ENCODE measurements at places on chromosomes 2 and 18.
A peak's percentile ranks its signal among the peaks of the same experiment; 100 is the strongest.

GRCh38 chr2:18703555-18703954, 114.2 kb upstream of the NT5C1B start:
- DNase-seq: no peak

DNA sequence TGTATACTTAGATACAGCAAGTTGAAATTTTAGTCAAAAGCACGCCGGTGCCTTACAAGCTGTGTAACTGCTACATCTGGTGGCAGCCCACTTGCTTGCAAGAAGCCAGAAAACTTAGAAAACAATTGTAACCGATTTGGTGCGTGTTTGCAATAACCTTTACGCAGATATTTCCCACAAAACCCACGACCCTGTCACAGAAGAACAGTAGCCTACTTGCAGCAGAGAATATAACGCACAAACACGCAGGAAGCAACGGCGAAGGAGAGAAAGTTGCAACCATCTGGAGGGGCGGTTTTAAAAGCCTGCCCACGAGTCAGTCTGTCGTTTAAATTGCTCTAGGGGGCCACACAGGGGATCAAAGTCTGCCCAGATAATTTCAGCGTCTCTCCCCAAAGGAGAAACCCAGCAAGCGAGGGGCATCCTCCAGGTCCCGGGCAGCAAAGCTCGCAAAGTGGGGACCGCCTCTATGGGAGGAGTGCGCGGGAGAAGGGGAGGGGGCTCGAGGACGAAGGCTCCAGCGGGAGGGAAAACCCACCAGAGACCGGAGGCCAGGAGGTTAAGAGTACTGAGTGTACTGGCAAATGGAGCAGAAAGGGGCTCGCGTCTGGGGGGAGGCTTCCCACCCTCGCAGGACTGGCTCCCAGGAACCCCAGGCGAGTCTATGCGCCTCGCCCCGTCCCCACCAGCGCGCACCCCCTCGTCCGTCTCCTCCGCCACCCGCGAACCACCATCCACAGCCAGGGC, 1.1 kb downstream of the TLK1 start:
- peak; percentile 75 for DNase-seq

- no peak for DNase-seq
Measured at GRCh38 chr2:192196421-192197194, 1.9 kb upstream of the TMEFF2 start.

DNA sequence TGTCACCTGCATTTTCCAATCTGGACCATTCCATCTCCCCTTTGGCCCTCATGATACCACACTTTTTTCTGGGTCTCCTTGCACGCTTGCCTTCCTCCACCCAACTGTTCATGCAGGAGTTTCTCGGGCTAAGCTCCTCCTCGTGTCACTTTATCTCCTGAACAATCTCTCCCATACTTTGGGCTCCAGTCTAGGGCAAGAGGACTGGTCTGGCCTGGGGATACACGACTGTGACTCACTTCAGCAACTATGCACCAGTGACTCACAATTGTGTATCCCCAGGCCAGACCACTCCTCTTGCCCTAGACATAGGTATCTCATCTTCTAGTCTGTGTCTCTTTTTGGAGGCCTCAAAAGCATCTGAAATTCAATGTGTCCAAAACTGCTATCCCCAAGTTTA, 149.4 kb upstream of the PTPRM start:
- no peak for DNase-seq

GRCh38 chr18:56962322-56962721, 184.6 kb upstream of the BOD1L2 start:
- no peak for DNase-seq

GRCh38 chr18:45464619-45465018, 150.7 kb upstream of the SLC14A2 start:
- DNase-seq: no peak

DNA sequence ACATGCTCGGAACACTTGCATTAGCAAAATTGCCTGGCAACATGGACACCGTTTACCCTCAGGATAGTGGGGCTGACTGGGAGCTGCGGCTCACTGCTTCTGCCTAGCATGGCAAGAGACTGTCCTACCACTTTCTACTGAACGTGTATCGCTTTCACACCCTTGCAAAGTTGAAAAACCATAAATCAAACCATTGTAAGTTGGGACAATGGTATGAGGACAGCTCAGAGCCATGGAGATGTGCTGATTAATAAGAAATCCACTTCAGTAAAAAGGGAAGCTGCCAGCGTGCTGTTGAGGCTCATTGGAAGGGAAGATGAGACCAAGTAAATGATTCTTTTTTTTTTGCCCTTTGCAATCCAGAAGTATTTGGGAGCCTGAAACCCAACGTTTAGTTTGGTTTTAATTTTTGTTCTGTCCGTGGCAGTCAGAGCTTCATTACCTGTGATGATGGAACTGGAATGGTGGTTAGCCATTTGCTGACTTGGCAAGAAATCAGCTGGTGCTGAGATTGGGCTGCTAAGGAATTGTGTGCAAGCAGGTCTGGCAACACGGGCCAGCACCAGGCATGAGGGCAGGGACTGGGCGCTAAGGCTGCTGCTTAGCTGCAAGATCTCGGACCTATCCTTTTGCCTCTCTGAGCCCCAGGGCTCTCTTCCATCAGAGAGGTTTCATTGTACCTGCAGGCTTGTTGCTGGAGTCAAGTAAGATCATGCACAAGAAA, 75.5 kb upstream of the HS6ST1 start:
- no peak for DNase-seq

DNA sequence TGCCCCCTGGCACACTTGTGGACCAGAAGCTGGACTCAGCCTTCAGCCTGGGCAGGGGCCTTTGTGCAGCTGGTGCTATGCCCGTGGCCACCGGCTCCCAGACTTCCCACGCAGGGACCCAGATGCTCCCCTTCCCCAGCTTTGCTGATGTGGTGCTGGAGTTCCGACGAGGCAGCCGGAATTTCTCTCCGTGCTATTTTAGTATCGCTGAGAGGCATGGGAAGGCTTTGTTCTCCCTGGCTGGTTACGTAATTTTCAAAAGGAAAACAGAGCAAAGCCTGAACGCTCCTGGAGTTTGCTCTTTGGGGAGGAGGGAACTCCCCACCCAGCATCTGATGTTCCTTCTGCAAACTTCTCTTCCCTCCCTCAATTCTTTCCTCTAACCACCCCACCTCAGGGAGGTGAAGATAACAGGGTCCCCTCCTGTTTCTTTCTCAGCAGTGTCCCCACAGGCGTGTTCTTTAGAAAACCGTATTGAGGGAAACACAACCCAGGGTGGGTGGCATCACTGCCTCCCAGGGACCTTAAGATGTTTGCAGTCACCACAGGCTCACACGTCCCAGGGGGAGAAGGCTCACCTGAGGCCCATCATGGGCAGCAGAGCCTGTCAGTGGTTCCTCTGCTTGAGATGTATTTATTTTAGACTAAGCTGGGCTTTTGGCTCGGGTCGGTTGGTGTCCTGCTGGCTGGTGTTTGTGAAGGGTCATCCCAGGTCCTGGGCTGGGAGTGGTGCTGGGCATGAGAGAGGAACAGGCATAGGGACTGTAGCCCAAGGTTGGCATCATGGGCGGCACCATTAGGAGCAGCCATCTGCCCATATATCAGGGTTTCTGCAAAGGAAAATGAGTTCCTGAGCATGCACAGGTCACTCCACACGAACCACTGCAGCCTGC, 95.0 kb downstream of the MAPK4 start:
- DNase-seq: no peak

- peak; percentile 43 for DNase-seq
Measured at GRCh38 chr18:10559553-10560451, 34.0 kb downstream of the NAPG start.

- no peak for DNase-seq
Measured at GRCh38 chr2:58448845-58449244, 207.7 kb upstream of the FANCL start.

- DNase-seq: peak; percentile 6
Measured at GRCh38 chr2:3625186-3625585, 30.3 kb downstream of the COLEC11 start.

GRCh38 chr2:15492773-15493325, 68.3 kb downstream of the NBAS start:
- no peak for DNase-seq

DNA sequence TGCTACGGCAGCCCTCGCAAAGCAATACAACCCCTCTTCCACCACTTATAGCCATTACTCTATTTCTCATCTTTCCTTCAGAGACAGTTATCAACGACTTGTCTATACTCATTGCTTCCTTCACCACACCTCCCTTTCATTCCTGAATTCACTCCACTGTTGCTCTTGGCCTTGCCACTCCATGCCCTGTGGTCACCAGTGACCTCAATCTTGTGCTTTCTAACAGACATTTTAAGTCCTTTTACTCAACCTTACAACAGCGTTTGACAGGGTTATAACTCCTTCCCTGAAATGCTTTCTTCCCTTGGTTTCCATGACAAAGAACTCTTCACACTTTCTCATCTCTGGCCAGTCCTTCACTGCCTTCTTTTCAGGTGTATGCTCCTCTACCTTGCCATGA, 90.6 kb upstream of the CCDC141 start:
- no peak for DNase-seq

GRCh38 chr2:182548031-182548950, 121.5 kb upstream of the PDE1A start:
- no peak for DNase-seq

DNA sequence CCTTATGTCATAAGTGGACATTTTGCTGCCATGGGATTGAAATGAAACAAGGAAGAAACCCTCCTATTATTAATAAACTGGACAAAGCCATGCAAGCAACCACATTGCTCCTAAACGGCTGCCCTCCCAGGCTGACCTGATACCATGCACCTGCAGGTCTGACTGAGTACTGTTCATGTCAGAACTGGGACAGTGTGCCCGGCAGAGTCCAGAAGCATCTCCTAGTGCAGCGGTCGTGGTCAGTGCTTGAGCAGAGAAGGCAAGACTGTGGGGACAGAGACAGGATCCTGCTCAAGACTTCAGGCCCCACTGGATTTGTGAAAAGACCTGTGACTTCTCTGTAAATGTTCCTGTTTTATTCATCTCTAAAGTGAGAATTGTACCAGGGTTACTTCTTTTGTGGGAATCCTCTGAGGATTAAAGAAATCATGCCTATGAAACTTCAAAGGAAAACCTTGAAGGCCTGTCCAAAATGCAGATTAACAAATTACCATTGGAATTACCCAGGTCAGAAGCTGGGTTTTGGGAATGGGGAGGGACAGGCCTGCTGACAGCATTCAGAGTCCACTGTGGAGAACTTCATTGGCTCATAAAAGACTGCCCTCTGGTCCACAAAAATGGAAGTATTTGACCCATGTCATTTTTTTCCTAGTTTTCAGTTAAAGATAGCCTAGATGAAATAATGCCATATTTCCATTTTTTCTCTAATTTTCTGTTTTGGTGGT, 13.9 kb downstream of the RNF144A start:
- peak; percentile 10 for DNase-seq

DNA sequence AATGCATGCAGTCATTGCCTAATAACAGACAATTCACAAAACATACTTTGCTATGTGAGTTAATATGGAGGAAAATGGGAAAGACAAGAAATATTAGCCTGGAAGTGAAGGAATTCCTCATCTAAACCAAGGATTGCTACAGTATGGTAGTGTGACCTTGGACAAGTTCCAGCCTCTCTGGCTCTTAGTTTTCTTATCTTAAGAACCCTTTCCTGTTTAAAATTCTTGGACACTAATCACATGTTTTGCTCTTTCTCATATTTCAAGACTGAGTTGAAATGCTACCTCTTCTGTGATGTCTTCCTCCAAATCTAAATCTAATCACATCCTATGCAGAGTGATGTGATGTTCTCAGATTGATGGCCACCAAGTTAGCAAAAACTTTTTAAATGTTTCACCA, 20.8 kb upstream of the ADAM23 start:
- DNase-seq: no peak

DNA sequence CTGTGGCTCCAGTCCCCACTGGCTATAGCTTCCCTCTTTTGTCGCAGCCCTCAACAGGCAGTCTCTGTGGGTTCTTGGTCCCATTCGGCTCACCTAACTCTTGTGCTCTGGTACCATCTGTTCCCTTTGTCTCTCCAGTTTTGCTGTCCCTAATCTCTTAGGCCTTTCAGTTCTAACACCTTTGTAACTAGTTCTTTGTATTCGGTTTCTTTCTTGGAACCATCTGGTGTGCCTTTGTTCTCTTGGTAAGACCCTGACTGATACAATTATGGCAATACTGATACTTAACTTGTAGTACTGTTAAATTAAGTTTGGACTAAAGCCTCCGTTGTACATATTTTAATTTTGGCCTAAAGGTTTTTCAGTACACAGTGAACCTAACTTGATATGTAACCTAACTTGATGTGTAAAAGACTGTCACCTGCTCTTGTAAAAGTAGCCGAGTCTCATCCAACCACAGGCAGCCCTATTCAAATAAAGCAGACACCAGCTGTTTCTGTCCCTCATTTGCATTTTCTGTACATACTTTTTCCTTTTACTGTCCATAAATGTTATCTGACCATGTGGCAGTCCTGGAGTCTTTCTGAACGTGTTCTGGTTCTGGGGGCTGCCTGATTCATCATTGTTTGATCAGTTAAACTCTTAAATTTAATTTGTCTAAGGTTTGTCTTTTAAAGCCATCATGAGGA, 4.8 kb upstream of the MRPL44 start:
- no peak for DNase-seq

- DNase-seq: no peak
Measured at GRCh38 chr2:106187273-106187891, 6.7 kb downstream of the UXS1 start.

GRCh38 chr2:67899187-67899586, 163.6 kb downstream of the C1D start:
- DNase-seq: no peak

- peak; percentile 3 for DNase-seq
Measured at GRCh38 chr18:48808476-48808875, 142.3 kb downstream of the SMAD7 start.

GRCh38 chr2:95262896-95263542, 11.2 kb upstream of the PROM2 start:
- no peak for DNase-seq

- DNase-seq: no peak
Measured at GRCh38 chr2:225310745-225311144, 88.8 kb upstream of the NYAP2 start.

- DNase-seq: no peak
Measured at GRCh38 chr2:150806336-150806735, 318.9 kb upstream of the RND3 start.

DNA sequence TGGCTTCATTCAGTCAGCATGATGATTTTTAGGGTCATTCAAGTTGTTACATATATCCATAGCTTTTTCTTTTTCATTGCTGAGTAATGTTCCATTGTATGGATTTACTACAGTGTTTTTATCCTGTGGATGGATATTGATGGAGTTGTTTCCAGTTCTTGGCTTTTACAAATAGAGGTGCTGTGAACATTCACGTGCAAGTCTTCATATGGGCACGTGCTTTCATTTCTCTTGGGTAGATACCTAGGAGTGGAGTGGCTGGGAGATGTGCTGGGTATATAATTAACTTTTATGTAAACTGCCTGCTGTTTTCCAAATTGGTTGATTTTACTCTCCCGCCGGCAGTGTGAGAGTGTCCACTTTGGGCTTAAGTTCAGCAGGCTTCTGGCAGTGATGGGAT, 16.5 kb downstream of the AGAP1 start:
- DNase-seq: no peak

DNA sequence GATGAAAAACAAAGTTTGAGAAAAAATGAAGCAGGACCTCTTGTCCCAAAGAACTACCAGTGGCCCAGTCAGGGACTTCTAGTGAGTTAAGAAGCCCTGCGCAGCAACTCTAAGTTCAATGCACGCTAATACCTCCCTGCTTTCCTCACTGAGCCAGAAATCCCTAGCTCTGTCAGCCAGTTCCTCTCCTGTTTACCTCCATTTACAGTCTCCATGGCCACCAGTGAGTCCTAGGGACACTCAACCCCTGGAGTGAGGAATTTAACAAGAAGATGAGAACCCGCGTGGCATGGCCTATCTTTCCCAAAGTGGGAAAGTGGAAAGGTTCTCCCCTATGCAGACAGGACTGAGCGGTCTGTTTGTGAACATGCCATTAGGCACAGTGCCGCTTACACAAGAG, 31.0 kb downstream of the MRPL33 start:
- DNase-seq: no peak
